ENCODE measurements at places on chromosomes 1 and 21. TPM values are rescaled to one million over a fixed set of nuclear protein-coding genes. Genes with fewer than 3 reads are reported as not detected.

GRCh38 chr1:178098262-178098661 lies 4.4 kb downstream of the RASAL2 start:
- DNase-seq: no peak

GRCh38 chr1:181643631-181644030 lies 160.3 kb downstream of the CACNA1E start:
- DNase-seq: no peak

- no peak for DNase-seq
These were observed 34.7 kb upstream of the KHDRBS1 start for GRCh38 chr1:31978843-31979400.

Gene PALMD
- not detected for total RNA-seq

DNA sequence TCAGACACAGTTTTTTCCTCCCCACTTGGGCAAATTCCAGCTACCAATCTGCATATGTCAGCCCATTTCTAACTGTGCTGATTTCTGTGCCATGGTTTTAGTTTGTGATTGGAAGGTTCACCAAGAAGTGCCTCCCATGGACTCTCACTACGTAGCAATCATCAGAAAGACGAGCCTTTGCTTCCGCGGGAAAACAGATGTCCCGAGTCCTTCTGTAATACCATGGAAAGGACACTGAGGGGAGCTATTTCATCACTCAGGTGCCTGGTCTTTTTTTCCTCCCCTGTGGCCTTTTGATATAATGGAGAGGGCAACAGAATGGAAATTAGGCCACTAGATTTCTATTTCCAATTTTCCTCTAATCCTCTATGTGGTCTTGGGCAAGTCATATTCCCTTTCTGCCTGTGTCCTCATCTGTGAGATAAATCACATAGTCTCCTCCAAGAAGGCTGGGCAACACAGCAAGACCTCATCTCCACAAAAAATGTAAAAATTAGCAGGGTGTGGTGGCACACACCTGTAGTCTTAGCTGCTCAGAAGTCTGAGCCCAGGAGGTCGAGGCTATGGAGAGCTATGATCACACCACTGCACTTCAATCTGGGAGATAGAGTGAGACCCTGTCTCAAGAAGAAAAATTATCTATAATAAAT lies 24.8 kb downstream of the LEMD1 start:
- DNase-seq: peak; percentile 38

Gene HENMT1
- total RNA-seq: 19.3 TPM

Gene PGBD5
- total RNA-seq: not detected
